Liver (tissue), 10 donors: ENCODE measurements at places on chromosomes 4 and X.

- DNase-seq = no peak
These were observed 39.9 kb upstream of the PCDH19 start for GRCh38 chrX:100449696-100450608.

DNA sequence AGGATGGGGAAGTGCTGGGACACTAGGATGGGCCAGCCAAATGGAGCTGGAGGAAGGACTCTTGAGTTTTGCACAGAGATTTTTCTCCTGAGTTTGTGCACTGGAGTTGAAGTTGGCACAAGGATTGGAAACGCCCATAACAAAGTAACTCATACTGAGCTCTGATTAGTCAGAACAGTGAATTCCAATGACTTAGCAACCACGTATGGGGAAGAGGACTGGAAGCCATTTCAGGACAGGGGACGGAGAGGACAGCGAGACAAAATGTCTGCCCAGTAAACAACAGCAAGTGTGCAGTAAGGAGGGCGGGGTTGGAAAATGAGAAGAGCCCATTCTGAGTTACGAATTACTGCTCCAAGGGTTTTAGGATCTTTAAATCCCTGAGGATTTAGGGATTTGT, 5.9 kb downstream of the RIPPLY1 start:
- DNase-seq = no peak

GRCh38 chr4:174284487-174284886, 776 bp downstream of the CEP44 start:
- no peak for DNase-seq

- DNase-seq = peak; percentile 42
These were observed 1.2 kb upstream of the TAPT1 start for GRCh38 chr4:16227462-16227868.

DNA sequence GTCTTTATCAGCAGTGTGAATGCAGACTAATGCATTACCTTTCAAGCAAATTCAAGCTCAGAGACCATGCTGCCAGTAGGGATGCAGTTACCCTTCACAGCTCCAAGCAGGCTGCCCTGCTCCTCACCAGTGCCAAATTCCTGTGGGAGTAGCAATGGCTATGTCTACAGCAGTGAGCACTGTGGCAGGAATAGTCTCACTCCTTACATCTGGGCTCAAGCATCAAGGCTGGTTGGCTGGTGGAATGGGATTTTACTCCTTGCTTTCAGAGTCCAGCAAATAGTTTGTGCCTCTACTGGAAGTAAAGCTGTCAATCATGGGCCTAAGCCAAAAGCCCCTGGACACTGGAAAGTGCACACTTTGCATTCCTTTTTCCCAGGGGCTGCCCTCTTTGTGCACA, 1030.8 kb downstream of the SH3BGRL start:
- no peak for DNase-seq

- no peak for DNase-seq
These were observed 189.9 kb downstream of the STPG2 start for GRCh38 chr4:97953171-97953941.

DNA sequence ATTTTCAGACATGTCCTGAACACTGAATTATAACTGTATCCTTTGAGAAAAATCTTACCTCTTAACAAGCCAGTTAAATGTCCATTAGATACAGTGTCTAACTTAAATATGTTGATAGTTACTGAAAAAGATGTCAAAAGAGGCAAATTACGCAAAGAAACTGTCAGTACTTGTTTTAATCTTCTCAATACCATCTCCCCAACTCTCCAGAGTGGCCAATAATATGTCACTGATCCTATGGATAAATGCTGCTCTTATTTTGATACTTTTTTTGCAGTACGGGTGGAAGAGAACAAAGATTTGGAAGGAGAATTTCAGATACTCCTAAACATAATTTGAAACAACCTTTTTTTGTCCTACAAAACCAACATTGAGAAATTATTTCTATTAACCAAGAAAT, 192.7 kb downstream of the CBR4 start:
- DNase-seq = no peak

- DNase-seq = no peak
These were observed 1007.1 kb downstream of the SH3BGRL start for GRCh38 chrX:82208975-82209374.

- DNase-seq = no peak
These were observed 99.4 kb downstream of the TMEM47 start for GRCh38 chrX:34557733-34558132.

DNA sequence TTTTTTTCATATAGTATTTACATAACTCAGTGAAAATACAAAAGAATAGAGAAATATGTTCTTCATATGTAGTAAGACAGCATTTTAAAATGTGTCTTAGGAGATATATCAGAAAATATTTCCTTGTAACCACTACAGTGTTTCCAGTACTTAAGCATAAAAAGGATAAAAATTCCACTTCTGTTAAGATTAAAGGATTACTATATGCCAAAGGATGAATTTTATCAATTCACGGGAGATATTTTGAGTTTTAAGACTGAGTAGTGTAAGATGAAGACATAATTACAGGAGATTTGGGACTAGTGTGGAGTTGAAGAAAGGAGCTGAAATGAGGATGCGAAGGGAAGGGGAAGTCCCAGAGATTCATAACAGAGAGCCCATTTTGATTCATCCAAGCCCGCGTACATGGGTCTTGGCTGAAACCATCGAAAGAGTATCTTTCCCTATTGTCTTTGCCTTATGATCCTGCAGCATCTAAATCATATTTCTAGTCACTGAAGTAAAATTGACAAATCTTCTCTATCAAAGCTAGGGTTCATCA, 58.7 kb downstream of the MAD2L1 start:
- DNase-seq = no peak

GRCh38 chr4:126595643-126596042, 1037.1 kb upstream of the INTU start:
- no peak for DNase-seq

GRCh38 chrX:78712336-78712735, 35.2 kb upstream of the LPAR4 start:
- no peak for DNase-seq

DNA sequence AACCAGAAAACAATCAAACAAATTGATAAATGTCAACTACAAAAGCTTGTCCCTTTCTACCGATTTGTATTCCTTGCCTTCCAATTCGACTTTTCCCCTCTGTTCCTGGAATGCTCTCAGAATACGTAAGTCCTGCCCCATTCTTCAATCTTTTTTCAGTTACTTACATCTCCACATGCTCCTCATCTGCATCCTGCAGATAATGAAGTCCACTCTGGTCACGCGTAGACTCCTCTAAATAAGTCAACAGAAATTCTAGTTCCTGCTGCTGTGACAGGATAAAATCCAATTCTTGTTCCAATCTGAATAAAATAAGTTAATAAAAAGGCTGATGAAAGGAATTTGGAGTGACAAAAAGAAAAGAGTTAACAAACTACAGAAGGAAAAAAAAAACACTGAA, 34.4 kb upstream of the RBM41 start:
- no peak for DNase-seq

- DNase-seq = no peak
These were observed 852 bp downstream of the MAGEH1 start for GRCh38 chrX:55452833-55453124.

GRCh38 chrX:17443556-17443955, 68.6 kb downstream of the NHS start:
- DNase-seq = no peak
